Hematopoietic multipotent progenitor cell treated with erythropoietin and hydrocortisone succinate and interleukin-3 and kit ligand, for 8 days (in vitro differentiated cells): ENCODE measurements at places on chromosomes 6 and 20.
A peak's percentile ranks its signal among the peaks of the same experiment; 100 is the strongest.

DNA sequence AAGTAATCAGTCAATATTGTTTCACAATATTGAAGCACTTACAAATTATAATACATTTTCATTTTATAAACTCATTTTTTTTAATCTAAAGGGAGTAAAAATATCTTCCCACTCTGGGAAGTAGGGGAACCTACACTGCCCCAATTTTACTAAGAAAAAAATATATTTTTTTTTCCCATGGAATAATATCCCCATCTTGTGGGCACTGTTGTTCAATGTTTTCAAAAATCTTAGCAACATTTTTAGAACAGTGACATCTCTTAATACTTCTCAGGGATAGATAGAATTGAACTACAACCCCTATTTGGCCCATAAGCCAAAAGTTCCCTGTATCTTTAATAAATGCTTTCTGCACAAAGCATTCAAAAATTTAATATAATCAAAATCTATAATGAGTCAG, 42.9 kb downstream of the ARHGAP18 start:
- no peak for DNase-seq

DNA sequence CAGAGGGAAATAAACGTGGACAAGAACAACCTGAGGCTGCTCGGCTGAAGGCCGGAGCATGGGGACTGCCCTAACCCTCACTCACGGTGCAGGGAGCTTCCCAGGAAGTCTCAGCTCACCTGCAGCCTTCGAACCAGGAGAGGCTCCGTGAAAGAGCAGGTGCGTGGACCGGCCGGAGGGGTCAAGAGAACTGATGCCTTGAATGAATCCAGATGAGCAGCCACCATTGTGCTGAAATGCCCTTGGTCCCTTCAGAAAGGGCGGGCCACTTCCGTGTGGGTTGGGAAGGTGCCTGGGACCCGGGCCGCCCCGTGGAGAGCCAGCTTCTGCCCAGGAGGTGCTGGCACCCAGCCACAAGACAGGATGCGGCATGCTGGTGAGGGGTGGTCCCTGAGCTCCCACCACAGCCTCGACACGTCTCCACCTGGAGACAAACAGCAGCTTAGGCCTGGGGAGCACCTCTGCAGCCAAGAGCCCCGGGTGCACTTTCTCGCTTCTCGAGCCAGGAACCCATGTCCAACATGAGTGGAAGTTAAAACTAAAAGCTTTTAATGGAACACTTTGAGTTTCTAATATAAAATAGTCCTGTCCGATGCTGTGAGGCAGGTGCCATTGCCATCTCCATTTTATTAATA, 83.5 kb downstream of the TTLL2 start:
- no peak for DNase-seq

DNA sequence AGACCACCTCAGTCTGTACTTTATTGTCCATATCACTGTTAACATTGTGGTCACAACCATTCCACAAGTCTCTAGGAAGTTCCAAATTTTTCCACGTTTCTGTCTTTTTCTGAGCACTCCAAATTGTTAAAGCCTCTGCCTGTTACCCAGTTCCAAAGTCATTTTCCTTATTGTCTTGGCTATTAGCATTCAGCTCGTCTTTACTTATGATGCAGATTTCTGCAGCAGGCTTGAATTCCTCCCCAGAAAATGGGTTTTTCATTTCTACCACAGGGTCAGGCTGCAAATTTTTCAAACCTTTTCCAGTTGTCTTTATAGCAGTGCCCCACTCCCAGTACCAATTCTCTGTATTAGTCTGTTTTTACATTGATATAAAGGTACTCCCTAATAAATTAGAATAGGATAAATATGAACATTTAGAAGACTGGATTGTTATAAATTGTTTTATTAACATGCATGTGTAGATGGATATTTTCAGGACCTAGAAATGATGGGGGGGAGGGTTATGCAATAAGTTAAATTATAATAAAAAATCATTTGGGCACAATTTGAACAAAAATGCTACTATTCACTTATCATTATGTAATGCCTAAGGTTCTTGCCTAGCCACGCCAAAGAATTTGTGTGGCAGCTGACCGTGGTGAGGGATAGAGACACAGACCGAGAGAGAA, 595.3 kb upstream of the ADGRB3 start:
- DNase-seq = no peak

GRCh38 chr6:120604510-120604909, 729.8 kb downstream of the TBC1D32 start:
- no peak for DNase-seq

- peak; percentile 18 for DNase-seq
Measured at GRCh38 chr6:121436960-121437850, 1.8 kb downstream of the GJA1 start.

GRCh38 chr6:91695221-91695620, 1108.3 kb upstream of the MAP3K7 start:
- DNase-seq = no peak

GRCh38 chr20:56827763-56828162, 198.7 kb downstream of the TFAP2C start:
- no peak for DNase-seq

DNA sequence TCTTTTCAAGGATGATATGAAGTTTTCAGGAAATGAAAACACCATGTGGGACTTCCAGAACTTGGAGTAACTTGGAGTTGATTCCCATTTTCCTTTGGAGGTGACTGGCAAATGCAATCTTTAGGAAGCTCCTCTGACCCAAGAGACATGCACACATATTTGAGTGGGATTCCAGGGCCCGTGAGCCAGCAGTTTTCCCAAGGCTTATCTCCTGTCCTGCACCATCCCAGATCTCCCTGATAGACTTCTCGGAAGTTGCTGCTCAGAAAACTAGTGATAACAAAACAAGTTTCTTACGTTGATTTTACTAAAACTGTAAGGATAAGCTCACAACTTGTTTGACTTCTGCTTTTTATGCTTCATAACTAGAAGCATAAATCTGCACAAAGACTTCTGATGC, 25.6 kb downstream of the SLC35F1 start:
- DNase-seq = no peak

GRCh38 chr6:31037169-31037568, 26.9 kb downstream of the MUC22 start:
- DNase-seq = no peak
